ENCODE measurements at places on chromosomes 4 and X. TPM values are rescaled to one million over a fixed set of nuclear protein-coding genes. Genes with fewer than 3 reads are reported as not detected.

DNA sequence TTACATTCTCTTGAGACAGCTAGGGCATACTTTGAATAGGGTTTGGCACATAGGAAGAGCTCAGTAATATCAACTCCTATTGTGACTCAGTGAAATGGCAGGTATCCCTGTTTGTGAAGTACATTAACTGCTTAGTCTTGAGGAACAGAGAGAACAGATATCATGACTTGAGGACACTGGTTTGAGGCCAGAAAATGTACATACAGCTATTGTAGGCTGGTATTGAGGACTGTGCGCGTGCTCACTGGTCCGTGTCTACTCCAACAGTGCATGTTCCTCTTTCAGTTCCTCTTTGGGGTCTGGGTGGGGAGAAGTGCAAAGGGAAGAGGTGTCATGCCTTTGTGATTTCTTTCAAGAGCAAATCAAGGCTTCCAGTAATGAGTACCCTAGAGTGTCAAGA, 34.6 kb upstream of the TBC1D9 start:
- DNase-seq = peak; percentile 29

DNA sequence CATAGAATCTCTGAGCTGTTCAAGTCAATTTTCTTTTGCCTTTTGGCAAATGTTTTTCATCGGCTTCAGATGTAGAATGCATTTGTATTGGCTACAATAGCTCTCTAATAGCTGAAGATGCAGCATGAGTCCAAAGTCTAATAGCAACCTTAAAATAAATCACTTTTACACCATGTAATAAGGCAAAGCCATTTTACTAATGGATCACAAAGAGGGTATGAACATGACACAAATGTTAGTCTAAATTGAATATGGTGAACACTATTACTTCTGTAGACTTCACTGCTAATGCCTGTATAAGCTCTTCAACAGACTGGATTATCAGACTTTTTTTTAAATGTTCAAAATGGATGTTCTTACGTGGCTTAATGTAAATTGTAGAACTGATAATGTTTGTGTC, 645.3 kb downstream of the TLL1 start:
- no peak for DNase-seq

DNA sequence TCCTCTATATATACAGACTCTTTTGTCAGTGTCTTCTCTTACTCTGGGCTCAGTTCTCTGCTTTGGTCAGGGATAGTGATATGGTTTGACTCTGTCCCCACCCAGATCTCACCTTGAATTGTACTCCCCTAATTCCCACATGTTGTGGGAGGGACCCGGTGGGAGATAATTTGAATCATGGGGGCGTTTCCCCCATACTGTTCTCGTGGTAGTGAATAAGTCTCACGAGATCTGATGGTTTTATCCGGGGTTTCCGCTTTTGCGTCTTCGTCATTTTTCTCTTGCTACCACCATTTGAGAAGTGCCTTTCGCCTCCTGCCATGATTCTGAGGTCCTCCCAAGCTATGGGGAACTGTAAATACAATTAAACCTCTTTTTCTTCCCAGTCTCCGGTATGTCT, 144.4 kb downstream of the GLUD2 start:
- DNase-seq = no peak

The ITM2A gene
- 26.5 TPM for total RNA-seq

- no peak for DNase-seq
Observed at GRCh38 chrX:54745676-54746075, 52.4 kb downstream of the ITIH6 start.

GRCh38 chr4:133148690-133149363, at the start of gene PCDH10:
PCDH10 (plus strand) TSS chr4:133149294; CDS start chr4:133150141, 847 bp downstream.
- DNase-seq = peak; percentile 72

- no peak for DNase-seq
Observed at GRCh38 chr4:138448169-138448568, 206.0 kb upstream of the SLC7A11 start.

- no peak for DNase-seq
Observed at GRCh38 chr4:587671-588350, 11.7 kb upstream of the TMEM271 start.

- no peak for DNase-seq
Observed at GRCh38 chr4:100062921-100063320, 112.8 kb upstream of the H2AZ1 start.

GRCh38 chr4:153318696-153319320, 25.7 kb upstream of the MND1 start:
- no peak for DNase-seq

The ATP8A1 gene
- 70.5 TPM for total RNA-seq

DNA sequence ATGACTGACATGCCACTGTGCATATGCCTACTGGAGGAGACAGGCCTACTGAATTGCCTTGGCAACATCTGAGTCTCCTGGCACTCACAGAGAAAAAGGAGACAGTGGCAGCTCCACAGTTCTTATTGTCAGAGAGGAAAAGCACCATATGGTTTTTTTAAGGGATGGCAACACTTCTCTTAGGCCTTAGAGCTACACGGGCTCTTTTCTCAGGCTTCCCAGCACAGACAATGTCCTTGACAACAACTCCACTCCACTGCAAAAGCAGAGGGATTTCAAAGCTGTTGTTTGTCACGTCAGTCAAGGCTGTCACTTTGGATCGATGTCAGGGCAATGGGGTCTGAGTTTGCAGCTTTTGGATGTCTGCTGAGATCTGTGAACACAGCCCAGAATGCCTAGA, 4.7 kb upstream of the CLCN4 start:
- DNase-seq = no peak

DNA sequence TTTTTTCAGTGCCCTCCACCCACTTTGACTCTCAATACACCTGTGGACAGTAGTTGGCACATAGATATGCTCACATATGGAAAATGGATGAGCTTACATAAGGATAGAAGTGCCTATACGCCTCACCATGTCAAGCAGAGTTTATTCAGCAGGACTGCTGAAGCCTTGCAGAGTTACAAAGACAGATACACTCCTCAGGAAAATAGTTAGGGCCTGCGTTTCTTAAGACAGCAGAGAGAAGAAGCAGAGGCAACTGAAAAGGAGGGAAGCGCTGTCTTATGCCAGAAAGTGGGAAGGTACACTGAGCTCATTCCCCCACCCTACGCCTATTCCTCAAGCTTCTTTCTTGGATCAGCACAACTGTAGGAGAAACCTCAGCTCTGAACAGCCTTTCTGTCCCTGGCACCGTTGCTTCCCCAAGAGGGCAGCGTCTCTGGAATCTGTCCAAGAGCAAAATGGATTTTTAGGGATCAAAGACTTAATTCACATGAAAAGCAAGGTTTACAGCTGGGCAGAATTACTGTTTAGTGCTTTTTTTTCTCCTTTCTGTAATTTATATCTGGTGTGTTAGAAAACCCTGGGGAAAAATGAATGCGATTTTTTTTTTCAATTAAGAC, 37.3 kb upstream of the MBTPS2 start:
- DNase-seq = no peak

The SULT1B1 gene
- total RNA-seq = 331 TPM

The PNMA3 gene
- 0.15 TPM for total RNA-seq

DNA sequence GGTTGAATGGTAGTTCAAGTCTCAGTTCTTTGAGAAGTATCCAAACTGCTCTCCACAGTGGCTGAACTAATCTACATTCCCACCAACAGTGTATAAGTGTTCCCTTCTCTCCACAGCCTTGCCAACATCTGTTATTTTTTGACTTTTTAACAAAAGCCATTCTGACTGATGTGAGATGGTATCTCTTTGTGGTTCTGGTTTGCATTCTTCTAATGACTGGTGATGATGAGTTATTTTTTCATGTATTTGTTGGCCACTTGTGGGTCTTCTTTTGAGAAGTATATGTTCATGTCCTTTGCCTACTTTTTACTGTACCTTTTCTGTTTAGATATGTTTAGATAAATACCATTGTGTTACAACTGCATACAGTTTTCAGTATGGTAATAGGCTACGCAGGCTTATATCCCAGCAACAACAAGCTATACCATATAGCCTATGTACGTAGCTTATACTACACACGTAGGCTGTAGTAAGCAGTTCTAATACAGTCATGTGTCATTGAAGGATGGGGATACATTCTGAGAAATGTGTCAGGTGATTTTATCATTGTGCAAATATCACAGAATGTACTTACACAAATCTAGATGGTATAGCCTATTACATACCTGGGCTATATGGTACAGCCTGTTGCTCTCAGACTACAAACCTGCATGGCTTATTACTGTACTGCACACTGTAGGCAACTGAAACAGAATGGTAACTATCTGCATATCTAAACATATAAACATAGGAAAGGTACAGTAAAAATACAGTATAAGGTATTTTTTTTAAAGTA, 28.1 kb downstream of the KLHL8 start:
- DNase-seq = no peak

GRCh38 chr4:189050643-189051042, 890.0 kb upstream of the FRG1 start:
- DNase-seq = no peak

DNA sequence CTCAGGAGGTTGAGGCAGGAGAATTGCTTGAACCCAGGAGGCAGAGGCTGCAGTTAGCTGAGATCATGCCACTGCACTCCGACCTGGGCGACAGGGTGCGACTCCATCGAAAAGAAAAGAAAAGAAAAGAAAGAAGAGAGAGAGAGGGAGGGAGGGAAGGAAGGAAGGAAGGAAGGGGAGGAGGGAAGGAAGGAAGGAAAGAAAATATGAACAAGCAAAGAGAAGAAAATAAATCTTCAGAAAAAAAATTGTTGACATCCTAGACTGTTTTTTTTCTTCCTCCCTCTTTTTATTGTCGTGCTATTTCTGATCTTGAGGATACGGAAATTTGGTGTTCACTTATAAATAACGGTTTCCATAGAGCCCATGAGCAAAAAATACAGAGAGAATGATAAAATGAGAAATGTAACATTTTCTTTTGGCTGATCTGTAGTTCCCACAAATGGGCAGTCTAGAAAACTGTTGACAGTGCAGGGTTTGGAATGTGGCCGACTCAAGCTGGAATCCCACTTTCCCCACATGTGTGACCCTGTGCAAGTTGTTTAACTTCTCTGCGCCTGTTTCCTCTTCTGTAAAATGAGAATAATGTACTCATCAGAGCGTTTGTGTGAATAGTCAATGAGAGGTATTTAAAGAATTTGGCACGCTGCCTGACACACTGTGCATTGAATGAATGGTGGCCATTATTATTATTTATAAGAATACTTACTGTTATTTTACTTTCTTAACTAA, 19.4 kb downstream of the SORBS2 start:
- DNase-seq = no peak

DNA sequence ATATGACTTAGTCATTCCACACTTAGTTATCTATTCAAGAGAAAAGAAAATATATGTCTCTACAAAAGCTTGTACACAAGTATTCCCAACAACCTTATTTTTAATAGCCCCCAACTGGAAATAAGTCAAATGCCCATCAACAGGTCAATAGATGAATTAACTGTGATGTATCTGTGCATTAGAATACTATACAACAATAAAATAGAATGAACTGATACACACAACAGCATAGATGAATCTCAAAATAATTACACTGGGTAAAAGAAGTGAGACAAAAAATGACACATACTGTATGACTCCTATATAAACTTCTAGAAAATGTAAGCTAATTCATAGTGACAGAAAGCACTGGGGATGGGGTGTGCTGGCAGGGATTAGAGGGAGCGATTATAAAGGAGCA, 354.1 kb upstream of the DIPK2B start:
- DNase-seq = no peak

The RIPPLY1 gene
- total RNA-seq = not detected

DNA sequence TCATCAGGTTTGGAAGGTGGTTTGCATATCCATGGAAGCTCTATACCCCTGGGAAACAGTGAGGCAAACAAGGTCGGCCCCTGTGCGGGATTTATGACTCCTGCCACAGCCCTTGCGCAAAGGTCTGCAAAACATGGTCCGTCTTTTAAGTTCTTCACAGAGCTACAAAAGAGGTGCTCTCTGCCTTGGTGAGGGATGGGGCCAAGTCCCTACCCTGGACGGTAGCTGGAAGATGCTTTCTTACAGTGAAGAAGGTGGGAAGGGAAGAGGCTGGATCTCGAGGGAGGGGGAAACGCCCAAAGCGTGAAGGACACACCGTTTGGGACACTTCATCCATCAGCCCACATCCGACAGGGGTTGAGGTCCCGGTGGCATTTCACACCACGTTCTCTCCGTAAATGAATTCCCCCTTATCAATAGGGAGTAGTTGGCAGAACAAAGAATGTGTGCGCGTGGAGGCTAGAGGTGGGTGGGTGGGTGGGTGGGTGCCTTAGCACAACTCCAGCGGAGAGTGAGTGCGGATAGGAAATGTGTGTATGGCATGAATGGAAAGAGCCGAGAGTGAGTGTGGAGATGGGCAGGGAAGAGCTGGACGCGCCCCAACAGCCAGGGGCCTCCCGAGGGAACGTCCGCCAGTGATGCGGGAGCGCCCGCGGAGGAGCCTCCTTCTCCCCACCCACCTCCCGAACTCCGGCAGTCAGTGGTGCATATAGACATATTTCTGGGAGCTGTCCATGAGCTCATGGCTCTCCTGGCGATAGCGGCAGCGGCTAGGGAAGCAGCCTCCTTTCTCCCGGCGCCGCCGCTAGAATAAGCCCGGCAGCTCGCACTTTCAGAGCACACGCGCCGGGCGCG, 68.3 kb downstream of the LARP7 start:
- peak; percentile 15 for DNase-seq

The LRRC66 gene
- total RNA-seq = 10.2 TPM

DNA sequence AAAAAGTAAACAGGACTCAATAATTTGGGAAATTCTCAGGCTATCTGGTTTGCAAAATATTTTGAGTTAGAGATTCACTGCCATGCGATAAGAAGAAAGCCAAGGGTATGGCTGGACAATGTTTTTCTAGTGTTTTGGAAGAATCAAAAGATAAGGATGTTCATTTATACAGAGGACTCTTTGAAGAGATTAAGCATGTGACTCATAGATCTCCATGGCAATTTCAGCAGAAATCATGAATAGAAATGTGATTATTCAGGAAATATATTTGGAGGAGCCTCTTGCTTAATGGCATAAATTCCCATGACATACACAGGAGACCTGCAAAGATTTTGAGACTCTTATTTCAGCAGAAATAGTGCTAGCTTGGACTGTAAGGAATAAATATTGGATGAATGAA, 16.7 kb upstream of the FRAS1 start:
- no peak for DNase-seq

The SASH3 gene
- 7.5 TPM for total RNA-seq

DNA sequence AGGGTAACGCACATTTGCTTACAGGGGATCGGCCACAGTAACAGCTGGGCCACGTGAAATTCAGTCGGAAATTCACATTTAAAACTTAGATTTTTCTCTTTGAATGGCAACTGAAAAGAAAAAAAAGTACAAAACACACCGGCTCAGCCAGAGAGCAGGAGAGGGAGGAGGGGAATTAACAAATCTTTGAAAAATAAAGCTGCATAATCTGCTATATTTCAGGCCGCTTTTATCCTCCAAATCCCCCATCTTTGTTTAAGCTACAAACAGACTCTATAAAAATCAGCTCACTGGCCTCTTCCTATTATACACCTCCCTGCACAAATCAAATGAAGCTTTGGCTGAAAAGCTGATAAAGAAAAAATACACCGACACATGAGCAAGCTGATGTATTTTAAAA, 169.1 kb downstream of the LDB2 start:
- DNase-seq = no peak

DNA sequence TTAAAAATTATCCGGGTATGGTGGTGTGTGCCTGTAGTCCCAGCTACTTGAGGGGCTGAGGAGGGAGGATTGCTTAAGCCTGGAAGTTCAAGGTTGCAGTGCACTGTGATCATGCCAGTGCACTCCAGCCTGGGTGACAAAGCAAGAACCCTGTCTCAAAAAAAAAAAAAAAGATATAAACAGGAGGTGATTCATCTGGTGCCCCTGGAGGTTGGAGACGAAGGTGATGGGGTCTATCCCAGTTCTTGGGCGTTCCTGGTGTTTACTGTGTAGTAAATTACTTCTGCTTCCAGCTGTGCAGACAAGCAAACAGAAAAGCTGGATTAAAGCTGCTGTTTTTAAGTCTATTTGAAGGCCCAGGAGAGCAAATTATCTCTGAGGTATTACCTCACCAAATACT, 19.9 kb downstream of the GPKOW start:
- DNase-seq = no peak

Data from left colon (tissue), 2 donors.